ENCODE measurements at places on chromosomes 7 and 10. TPM values are rescaled to one million over a fixed set of nuclear protein-coding genes. Genes with fewer than 3 reads are reported as not detected.

Gene UFSP1
- 1.1 TPM for total RNA-seq

Gene MOSPD3
- 25.9 TPM for total RNA-seq

Gene ANKMY2
- 5.2 TPM for total RNA-seq

DNA sequence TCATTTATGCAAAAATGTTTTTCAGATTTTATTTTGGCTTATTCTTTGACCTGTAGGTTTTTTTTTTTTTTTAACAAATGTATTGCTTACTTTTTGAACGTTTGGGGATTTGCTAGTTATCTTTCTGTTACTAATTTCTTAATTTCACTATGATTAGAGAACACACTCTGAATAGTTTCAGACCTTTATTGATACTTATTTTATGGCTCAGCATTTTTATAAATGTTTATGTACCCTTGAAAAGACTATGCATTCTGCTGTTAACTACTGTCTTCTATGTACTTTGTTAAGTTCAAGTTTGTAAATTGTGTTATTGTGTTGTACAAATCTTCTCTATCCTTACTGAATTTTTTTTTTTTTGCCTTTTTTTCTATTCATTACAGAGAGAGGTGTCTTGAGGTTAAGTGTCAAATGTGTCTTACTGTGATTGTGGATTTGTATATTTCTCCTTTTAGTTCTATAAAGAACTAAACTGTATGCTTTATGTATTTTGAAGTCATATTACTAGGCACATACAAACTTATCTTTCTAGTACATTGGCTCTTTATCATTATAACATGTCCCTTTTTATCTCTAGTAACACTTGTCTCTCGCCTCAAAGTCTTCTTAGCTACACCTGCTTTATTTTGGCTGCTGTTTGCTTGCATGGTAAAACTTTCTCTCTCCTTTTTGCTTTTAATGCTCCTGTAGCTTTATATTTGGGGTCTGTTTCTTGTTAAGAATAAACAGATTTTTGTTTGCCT lies 8.1 kb downstream of the MKLN1 start:
- H3K27me3 ChIP-seq = no peaks in the 10 kb centered on the region
- no peak overlapping the region for H3K27ac ChIP-seq
- no peaks in the 10 kb centered on the region for H3K36me3 ChIP-seq
- no peak for DNase-seq
- peaks cover 10% of the 10 kb centered on the region for H3K4me1 ChIP-seq

DNA sequence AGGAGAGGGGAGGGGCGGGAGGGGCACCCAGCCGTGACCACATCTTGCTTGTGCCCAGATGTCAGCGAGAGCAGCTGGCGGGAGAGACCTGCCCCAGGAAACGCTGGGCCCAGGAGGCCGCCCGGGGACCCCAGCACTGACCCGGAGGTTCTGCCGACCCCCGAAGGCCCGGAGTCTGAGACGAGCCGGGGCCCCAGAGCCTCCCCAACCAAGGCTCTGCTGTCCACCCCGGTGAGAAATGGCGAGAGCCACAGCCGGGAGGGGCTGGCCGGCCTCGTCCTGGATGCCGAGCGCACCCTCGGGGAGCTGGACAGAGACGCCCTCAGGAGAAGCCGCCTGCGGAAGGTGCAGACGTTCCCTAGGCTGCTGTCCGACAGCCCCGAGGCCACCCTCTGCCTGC lies 25.9 kb downstream of the KNDC1 start:
- no peak overlapping the region for H3K4me3 ChIP-seq
- no peaks in the 10 kb centered on the region for H3K4me1 ChIP-seq
- H3K36me3 ChIP-seq = no peaks in the 10 kb centered on the region
- H3K27ac ChIP-seq = no peak overlapping the region

Data from suprapubic skin (tissue), 4 donors.